Activated naive CD4-positive, alpha-beta T cell treated with anti-CD3 and anti-CD28 coated beads, Interleukin-2, amount 10 ng/mL, durations not matched to agents 7 days and 5 days (primary cell): ENCODE measurements at places on chromosomes 11 and 22.

- peaks cover 32% of the 10 kb centered on the region for H3K4me1 ChIP-seq
- no peak overlapping the region for H3K27ac ChIP-seq
- peaks cover 9% of the 10 kb centered on the region for H3K27me3 ChIP-seq
- peaks cover 10% of the 10 kb centered on the region for H3K36me3 ChIP-seq
Observed at GRCh38 chr11:114154271-114155047, 94.9 kb downstream of the ZBTB16 start.

DNA sequence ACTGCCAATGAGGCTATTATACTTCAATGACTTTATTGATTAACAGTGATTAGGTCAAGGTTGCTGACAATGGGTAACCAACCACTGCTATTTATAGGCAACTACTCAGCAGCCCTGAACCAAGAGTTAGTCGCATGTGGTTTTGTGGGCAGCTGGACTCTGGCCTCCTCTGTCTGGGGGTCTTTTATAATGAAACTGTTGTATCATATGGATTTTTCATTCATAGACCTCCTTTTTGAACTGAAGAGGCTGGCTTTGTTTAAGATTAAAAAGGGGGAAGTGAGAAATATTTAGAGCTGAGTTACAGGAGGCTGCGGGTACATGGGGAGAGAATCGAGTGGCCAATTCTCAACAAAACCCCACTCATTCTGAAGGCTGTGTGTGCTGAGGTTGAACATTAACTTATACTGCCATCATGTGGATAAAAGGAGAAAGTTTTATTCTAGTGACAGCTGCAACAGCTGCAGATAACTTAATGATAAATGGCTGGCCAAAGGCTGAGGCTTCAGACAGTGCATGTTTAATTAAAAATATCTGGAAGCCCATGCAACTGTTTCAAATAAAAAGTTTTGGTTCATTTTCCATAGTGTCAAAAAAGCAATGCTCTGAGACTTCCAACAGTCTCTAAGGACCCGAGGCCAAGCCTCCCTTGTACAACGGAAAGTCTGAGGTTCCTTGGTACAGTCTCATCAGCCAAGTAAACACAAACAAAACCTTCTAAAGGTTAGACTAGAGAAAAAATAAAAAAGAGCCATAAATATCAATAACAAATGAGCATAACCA is 682.6 kb downstream of the KCNA4 start:
- H3K4me1 ChIP-seq, result no peaks in the 10 kb centered on the region
- no peaks in the 10 kb centered on the region for H3K36me3 ChIP-seq
- no peak for DNase-seq
- no peaks in the 10 kb centered on the region for H3K27me3 ChIP-seq

DNA sequence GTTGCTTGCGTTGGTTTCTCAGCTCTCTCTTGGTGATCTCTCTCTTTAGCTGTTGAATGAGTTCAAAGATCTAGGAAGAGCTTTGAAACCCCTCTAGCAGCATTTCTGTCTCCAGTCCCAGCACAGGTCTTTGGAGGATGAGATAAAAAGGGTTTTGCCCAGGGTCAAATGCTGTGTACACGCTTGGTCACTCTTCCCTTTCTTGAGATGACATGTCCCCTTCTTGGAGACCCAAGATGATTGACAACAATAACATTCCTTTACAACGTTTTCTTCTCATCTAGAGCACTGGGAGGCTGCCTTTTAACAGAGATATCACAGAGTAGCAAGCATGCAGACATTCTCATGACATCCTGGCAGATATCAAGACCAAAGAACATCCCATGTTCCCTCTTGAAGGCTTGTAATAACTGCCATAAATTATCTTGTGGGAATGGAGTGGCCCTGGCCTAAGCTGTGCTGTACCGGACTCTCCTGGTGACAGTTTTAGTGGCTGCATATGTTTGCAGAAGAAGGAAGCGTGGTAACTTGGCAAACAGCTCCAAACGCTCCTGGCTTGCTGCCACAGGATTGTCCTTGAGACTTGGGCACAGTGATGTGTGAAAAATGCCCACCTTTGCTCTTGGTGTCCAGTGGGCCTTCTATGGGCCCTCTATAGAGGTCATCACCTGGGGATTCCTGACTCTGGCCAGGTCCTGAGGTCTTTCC is 107.8 kb downstream of the PTPRJ start:
- no peak overlapping the region for H3K27ac ChIP-seq
- H3K27me3 ChIP-seq, result no peaks in the 10 kb centered on the region
- DNase-seq, result no peak
- H3K4me3 ChIP-seq, result no peak overlapping the region
- peaks cover 27% of the 10 kb centered on the region for H3K36me3 ChIP-seq

GRCh38 chr11:130165601-130166456 is 6.2 kb downstream of the ST14 start:
- H3K36me3 ChIP-seq, result no peaks in the 10 kb centered on the region
- H3K4me3 ChIP-seq, result no peak overlapping the region
- no peak overlapping the region for H3K27ac ChIP-seq
- no peak for DNase-seq

DNA sequence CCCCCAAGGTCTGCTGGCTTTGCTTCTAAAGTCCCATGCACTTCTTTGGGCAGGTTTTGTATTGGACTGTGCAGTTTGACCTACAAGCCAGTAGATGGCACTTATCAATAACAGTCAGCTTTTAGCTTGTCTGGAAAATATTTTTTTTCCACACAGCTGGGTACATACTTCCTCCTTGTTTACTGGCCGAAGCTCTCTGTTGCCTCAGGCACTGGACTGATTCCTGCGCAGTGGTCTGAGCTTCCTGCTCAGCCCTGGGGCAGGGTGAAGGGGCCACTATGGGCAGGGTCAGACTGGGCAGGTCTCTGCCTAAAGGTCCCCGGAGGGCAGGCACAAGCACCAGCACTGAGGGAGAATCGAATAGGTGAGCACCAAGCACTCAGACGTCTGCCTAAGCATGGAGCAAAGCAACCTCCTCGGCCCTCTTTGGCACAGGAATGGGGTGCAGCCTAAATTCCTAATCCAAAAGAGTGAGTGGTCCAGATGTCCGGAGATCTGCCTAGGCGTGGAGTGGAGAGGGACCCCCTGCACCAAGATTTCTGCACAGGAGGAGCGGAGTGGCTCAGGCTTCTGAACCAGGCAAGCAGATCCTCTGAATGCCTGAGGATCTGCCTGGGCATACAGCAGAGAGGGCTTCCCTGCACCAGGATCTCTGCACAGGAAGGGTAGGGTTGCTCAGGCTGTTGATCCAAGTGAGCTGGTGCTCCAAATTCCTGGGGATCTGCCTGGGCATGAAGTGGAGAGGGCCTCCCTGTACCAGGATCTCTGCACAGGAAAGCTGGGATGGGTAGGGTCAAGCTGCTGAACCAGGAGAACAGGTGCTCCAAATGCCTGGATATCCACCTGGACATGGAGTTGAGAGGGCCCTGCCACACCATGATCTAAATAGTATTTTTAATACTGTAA is 105.9 kb upstream of the C11orf58 start:
- no peak for DNase-seq
- H3K27me3 ChIP-seq, result no peaks in the 10 kb centered on the region
